NCI-H1694 treated with DMSO at 0.1 percent for 48 hours (cell line): ENCODE measurements at places on chromosomes 7 and 10.

DNA sequence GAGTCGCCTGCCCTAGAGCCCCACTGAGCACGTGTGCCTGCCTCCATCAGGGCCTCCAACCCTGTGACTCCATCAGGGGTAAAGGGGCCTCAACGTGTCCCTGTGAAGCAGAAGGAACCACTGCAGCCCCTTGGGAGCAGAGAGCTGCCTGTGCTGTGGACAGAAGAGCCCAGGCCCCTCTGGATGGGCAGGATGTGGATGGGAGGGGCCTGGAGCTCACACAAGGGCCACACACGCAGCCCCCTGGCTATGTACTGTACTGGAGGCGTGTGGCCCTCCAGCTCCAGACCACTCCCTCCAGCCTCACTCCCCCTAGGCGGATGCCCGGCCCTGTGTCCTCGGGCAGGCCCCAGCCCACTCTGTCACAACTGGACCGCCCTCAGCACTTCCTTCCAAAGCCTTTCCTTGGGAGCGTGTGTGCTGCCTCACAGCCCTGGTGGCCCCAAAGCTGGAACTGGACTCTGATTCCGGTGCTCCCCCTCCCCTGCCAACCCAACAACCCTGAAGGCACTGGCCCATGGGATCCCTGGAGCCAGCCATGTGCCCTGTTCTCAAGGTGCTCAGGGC lies 238.0 kb downstream of the TCERG1L start:
- no peak for DNase-seq

DNA sequence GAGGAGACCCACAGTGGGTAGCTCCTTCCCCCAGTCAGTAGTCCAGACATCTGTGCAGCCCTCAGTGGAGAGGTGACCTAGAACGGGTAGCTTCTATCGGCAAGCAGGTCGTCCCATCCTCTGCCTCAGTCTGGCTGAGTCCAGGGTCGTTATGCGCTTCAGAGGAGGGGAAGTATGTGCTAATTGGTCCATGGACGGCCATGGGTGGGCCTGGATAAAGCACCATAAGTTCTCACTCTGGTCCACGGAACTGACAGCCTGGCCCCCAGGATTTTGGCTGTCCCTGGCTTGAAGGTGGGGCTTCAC lies 78.6 kb downstream of the HDAC9 start:
- no peak for DNase-seq

DNA sequence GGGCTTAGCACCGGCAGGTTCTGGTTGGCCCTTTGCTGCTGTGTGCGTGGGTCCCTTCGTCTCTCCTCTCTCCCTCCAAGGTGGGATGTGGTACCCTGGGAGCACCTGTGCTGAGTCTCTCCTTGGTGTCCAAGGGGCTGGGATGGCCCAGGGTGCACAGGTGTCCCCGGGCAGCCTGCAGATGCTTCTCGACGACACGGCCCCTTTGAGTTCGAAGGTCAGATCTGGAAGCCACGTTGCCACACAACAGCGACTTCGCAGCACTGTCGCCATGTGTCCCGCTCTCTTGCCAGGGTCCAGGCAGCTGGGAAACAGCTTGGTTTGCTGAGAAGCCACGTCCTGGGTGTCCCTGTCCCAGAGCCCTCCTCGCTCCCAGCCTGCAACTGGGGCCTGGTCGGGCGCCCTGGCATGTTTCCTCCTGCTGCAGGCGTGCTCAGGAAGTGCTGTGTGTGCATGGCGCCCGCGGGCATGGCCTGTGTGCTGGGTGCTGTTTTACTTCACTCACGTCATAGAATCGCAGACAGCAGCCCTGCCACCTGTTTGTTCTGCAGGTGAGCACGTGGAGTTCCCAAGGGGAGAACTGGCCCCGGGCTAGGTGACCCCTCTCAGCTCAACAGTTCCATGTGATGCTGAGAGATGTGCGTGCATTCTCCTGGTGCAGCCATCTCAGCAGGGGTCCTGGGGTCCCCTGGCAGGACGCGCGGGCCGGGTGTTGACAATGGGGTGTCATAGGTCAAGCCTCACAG lies 70.9 kb downstream of the DNAJB6 start:
- no peak for DNase-seq

DNA sequence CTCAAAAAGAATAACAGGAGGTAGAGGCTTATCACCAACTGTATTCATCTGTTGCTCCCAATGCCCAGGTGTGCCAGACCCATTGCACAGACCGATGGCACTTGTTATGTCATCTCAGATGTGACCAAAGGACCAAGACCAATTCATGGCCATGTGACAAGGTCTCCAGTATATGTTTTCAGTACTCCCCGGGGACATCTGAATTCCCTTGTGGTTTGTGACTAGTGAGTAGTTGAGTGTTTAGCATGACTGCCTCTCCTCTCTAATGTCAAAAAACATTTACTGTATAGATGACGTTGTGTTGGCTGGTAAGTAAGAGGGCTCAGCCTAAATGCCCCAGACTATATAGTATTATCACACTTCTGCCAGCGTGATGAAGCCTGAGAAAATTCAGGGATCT lies 202.1 kb upstream of the SMIM30 start:
- no peak for DNase-seq

DNA sequence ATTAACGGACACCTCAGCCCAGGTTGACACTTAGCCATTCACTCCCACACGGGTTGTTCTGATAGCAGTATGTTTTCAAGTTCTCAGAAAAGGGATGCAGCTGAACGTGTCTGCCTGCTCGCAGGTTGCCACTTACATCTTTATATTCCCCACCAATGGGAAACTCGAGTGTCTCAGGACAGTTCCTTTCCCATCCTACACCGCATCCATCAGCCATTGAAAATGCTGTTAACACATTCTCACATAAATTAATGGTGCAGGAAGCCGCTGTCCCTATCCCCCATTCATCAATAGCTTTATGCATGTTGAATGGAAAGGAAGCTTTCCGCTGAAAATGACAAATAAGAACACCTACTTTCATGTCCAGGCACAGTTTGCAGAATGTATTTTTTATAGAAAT lies 1.7 kb upstream of the FGFR2 start:
- no peak for DNase-seq

- no peak for DNase-seq
Measured at GRCh38 chr10:114871379-114871778, 49.8 kb downstream of the FHIP2A start.

- DNase-seq = no peak
Measured at GRCh38 chr10:29127037-29127700, 161.7 kb upstream of the LYZL1 start.

- no peak for DNase-seq
Measured at GRCh38 chr7:30920584-30921539, 9.2 kb downstream of the AQP1 start.

GRCh38 chr10:3480990-3481315 lies 304.1 kb downstream of the KLF6 start:
- DNase-seq = no peak

DNA sequence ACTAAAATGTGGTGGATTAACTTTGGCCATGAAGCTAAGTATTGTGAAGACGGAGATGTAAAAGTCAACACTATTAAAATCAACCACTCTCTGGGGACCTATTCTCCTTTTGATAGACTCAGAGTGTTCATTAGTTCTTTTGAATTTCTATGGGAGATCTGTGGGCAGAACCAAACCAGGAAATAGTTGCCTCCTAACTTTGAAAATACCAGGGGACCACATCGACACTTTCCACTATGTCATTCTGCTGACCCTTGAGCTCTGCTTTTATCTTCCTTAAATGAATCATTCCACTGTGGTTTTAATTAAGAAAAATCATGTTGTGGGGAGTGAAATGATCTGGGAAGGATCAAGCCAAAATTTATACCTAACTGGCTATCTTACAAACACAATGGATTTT lies 960.5 kb downstream of the GATA3 start:
- DNase-seq = no peak

GRCh38 chr10:113221756-113222168 lies 271.7 kb downstream of the TCF7L2 start:
- no peak for DNase-seq

- DNase-seq = no peak
Measured at GRCh38 chr10:133411523-133412380, 12.7 kb downstream of the SPRN start.

DNA sequence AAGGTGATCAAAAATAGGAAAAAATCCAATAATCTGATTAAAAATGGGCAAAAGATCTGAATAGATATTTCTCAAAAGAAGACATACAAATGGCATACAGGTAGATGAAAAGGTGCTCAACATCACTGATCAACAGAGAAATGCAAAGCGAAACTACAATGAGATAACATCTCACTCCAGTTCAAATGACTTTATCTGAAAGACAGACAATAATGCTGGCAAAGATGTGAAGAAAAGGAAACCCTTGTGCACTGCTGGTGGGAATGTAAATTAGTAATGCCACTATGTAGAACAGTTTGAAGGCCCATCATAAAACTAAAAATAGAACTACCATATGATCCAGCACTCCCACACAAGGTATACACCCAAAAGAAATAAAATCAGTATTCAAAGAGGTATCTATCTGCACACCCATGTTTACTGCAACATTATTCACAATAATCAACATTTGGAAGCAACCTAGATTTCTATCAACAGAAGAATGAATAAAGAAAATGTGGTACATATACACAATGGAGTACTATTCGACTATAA lies 85.0 kb downstream of the LRRN3 start:
- DNase-seq = no peak
